Trophoblast cell (in vitro differentiated cells and primary cell): ENCODE measurements at places on chromosomes 12 and 14.

DNA sequence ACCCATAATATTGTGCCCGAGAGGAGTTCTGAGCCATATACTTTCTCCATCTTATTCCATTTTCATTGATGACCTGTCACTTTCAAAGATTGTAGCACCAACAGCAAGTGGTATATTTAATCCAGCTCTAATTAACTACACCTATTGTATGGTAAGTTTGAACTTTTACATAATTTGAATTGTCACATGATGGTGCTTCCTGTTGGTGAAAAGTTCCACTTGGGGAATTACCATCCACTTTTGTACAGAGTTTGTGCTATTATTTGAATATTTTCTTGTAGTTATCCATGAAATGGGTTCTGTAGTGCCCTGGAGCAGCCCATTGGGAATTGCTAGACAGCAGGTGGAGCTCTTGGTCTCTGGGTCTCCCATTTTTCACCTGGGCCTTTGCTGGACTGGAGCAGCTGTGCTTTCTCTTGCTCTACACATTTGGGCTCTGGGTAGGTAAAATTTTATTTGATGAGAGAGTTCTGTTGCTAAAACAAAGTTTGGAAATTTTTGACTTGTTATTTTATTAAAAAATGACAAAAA is 3.0 kb downstream of the SMCO3 start:
- H3K4me1 ChIP-seq: peaks cover 4% of the 10 kb centered on the region
- H3K4me3 ChIP-seq: no peak overlapping the region
- DNase-seq: peak; percentile 59
- H3K27me3 ChIP-seq: no peaks in the 10 kb centered on the region

- DNase-seq: no peak
- peaks cover 4% of the 10 kb centered on the region for H3K36me3 ChIP-seq
- no peak overlapping the region for H3K27ac ChIP-seq
- no peaks in the 10 kb centered on the region for H3K27me3 ChIP-seq
- no peaks in the 10 kb centered on the region for H3K4me1 ChIP-seq
Observed at GRCh38 chr12:47686645-47687240, 19.1 kb downstream of the RPAP3 start.

- H3K36me3 ChIP-seq: peaks cover 30% of the 10 kb centered on the region
- H3K27ac ChIP-seq: no peak overlapping the region
- H3K4me3 ChIP-seq: no peak overlapping the region
- peak; percentile 56 for DNase-seq
- no peaks in the 10 kb centered on the region for H3K27me3 ChIP-seq
- peaks cover 6% of the 10 kb centered on the region for H3K4me1 ChIP-seq
Observed at GRCh38 chr14:59354666-59355065, 110.5 kb downstream of the GPR135 start.

DNA sequence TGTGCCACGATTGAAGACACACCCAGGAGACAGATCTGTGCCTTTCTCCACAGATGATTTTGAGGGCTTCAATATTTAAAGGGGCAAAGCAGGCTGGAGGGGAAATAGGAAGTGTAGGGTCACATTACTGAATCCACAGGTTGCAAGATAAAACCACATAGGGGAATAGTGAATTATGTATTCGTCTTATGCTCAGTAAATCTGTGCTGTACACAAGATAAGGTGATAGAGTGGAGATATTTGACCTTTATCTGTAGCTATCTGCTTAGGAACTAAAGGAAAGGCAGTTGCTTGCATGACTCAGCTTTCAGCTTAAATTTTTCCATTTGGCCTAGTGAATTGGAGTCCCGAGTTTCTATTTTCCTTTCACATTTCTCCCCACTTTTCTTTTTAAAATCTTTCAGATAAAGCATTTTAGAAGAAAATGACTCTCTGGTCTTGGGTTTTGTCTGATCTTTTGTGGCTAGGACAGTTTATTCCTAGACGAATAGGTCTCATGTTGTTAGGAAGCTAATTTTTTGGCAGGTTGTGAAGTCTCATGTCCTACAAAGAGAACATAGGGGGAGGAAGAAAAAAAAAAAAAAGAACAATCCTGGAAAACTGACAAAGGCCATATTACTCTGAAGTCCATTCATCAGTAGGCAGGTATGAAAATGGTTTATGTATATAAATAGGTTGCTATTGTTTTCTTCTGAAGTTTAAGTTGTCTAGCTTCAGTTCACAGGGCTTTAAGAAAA is 55.4 kb downstream of the FBXO33 start:
- no peaks in the 10 kb centered on the region for H3K4me1 ChIP-seq
- DNase-seq: peak; percentile 4
- H3K36me3 ChIP-seq: no peaks in the 10 kb centered on the region
- no peak overlapping the region for H3K4me3 ChIP-seq
- H3K27me3 ChIP-seq: no peaks in the 10 kb centered on the region

GRCh38 chr12:122866379-122866778 is 29.5 kb downstream of the VPS37B start:
- H3K36me3 ChIP-seq: peaks cover 57% of the 10 kb centered on the region
- no peak for DNase-seq
- H3K27ac ChIP-seq: no peak overlapping the region
- H3K4me1 ChIP-seq: peaks cover 10% of the 10 kb centered on the region
- H3K4me3 ChIP-seq: no peak overlapping the region

- no peak overlapping the region for H3K27ac ChIP-seq
- H3K36me3 ChIP-seq: no peaks in the 10 kb centered on the region
- DNase-seq: no peak
- peaks cover 7% of the 10 kb centered on the region for H3K4me1 ChIP-seq
Observed at GRCh38 chr12:1927051-1927680, 8.7 kb upstream of the CACNA2D4 start.
